ENCODE measurements at places on chromosomes 1 and 21.

DNA sequence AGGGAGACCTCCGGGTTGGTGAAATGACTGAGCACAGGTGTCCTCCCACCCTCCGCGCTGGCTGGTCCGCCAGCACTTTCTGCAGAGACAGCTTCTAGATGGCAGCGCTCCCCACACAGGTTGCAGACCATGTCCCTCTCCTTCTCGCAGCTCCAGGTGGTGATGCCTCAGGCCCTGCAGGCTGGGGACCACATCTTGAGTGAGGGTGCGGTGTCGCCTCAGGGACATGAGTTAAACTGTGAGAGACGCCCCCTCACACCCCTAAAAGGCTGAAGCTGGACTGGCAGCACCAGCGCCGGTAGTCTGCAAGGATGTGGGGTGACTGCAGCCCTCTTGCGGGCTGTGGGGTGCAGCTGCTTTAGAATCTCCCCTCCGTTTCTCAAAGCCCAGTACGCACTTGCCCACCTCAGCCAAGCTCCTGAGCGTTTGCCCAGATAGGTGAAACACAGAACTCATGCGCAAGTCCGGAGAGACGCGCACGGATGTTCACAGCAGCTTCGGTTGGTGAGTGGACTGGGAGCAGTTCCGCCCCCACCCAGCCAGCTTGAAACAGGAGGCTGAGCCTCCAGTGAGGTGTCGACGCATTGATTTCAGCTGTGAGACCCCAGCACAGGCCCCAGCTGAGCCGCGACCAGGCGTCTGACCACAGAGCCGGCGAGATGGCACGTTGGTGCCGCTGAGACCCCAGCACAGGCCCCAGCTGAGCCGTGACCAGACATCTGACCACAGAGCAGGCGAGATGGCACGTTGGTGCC, 28.6 kb downstream of the COL6A1 start:
- DNase-seq, result no peak

DNA sequence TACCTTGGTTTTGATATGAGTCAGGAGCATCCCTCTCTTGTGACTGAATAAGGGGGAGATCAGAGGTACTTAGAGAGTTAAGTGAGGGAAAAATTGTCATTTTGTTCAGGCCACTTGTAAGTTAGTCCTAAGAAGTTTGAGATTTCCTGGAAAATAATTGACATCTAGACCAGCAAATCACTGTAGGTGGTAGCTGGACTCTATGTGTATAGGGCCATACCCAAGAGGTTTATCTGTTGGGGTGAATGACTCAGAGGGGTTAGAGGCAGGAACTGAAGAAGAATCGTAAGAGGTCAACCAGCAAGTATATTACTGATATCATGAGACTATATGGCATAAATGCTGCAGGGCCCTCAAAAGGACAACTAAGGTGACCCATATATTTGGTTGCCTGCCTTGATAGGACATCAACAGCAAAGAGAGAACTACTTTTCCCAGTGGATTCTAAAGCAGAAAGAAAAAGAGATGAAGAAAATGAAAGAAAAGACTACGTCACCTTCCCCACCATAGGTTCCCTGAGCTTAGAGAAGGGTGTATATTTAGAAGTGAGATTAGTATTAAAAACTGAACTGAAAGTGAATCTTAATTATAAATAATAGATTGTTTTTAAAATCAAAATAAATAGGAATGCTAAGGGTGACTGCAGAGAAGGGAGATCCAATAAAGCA, 8.0 kb upstream of the RNPC3 start:
- no peak for DNase-seq

DNA sequence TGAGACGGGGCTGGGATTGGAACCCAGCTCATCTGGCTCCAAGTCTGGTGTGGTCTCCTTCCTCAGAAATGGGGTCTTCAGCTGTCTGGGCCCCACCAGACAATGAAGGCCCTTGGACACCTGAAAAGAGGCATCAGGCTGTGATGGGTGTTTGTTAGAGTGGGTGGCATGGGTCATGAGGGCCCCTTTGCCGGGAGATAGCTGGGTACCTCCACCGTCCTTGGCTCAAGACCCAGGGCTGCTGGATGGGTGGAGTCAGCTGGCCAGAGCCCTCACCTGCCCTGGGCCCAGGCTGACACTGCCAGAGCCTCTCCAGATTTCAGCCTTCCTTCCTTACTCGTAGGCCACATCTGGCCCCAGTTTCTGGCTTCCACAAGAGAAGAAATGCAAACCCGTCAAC, 13.4 kb upstream of the TTC22 start:
- DNase-seq, result no peak

DNA sequence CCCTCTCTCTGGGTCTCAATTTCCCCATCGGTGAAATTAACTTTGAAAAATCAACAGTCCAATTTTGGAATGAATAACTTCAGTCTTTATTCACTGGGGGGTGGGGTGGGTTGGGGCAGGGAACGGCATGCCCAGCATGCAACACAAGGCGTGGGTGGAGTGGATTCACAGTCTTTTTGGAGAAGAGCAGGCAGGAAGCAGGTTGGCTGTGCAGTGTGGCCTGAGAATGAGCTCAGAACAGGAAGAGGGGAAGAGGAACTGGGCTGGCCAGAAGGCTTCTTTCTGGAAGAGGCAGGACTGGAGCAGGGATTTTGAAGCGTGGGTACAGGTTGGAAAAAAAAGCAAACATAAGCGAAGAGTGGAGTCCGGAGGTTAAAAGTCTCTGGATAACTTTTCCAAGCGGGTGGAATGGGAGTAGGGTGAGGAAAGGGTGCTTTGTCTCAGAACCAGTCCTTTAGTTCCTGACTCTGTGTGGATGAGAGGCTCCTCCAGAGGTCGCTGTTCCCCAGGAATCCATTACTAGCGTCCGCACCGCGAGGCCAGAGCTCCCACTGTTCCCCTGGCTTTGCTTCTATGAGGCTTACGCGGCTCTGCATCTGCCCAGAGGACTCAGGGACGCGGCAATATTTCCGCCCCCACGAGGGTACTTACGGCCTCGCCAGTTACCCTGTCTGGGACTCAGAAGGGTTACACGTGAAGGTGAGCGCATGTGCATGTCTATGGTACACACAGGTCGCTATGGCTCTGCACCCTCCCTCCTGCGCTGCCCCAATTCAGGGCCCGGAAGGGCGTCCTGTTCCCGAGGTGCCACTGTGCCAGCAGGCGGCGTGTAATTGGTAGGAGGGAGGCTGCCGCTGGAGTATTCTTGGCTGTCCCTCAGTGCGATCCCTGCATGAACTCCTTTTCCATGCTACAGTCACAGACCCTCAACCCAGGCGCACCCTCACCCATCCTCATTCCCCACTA, 5.5 kb upstream of the FOXD2 start:
- no peak for DNase-seq

DNA sequence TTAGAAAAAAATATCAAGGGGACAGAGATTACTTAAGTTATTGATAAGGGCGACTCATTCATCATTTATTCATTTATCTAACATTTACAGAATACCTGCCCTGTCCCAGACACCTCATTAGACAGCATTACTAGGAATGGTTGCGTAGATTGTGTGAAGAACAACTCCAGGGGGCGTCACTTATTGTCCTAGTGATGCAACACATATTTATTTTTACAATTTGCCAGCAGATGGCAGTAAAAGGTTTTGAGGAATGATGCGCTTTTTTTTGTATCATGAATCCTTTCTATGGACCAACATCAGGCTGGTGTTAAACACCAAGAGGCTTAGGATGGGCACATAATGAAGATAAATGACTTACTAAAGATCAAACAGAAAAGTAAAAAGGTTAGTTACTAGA, 5.5 kb downstream of the NCAM2 start:
- DNase-seq, result no peak

GRCh38 chr1:201400212-201400851, 1.2 kb upstream of the LAD1 start:
- DNase-seq, result no peak

GRCh38 chr1:8189931-8190483, 127.9 kb upstream of the SLC45A1 start:
- DNase-seq, result no peak

- no peak for DNase-seq
Observed at GRCh38 chr1:169529068-169529642, 43.4 kb upstream of the SLC19A2 start.

Data from memory B cell (primary cell).